ENCODE measurements at places on chromosomes 16 and 17.

- DNase-seq: peak; percentile 41
Measured at GRCh38 chr17:79420318-79421243, 190.3 kb downstream of the RBFOX3 start.

- peak; percentile 39 for DNase-seq
Measured at GRCh38 chr16:16025214-16025968, 76.0 kb downstream of the ABCC1 start.

DNA sequence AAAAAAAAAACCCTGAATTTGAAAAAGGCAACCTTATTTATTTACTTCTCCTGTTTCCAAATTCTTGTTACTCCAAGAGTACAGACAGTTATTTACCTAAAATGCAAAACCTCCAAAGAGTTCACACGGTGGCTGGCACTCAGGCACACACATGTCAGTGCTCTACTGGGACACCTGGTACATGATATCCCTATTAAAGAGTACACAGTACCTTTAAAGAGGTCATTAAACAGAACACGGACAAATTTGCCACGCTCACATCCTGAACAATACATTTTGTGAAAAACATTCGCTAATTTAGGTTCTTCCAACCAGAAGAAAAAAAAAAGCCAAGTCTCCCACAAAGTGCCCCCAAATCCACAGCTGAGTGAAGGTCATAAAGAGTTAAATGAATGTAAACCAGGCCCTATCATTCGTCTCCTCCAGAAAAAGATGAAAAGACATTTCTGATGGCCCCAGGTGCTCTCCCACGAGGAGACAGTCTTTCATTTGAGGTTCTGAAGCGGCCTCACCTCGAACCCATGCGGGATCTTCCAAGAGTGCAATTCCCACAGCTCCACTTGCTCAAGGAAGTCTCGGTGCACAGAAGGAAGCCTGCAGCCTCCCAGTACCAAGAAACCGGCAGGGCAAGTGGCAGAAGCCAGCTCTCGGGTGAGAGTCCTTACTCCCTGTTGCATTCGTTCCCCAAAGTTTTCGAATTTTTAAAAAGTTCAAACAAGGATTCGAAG is 993 bp downstream of the ERN1 start:
- DNase-seq: no peak

GRCh38 chr16:84390131-84390785 is 21.9 kb downstream of the ATP2C2 start:
- DNase-seq: no peak

DNA sequence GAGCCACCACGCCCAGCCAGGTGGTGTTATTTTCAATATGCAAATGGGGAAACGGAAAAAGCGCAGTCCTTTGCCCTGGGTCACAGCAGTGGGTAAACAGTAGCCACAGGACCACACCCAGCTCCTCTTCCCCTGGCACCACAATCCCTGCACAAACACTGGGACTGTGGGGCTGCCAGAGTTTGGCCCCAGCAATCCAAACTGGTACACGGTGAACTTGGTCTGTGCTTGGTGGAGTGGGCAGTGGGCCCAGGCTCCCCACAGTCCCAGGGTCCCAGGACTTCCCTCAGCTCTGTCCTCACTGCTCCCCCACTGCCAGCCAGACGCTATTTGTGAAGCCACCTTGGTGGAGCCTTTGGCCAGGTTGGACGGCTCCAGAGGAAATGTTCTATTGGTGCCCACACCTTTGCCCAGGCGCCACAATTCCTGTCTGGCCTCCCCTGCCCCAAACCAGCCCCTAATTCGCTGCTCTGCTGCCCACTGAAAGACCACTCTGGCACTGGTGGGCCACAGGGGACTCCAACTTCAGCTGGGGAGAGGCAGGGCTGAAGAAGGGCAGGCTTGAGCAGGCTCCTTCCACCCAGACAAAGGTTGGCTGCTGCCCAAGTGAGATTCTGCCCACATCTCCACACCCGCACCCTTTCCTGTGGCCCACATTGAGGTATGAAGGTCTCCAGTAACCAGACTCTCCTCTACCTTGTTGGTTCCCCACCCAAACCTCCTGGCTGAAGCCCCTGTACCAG is 2.1 kb downstream of the CHAD start:
- DNase-seq: no peak

DNA sequence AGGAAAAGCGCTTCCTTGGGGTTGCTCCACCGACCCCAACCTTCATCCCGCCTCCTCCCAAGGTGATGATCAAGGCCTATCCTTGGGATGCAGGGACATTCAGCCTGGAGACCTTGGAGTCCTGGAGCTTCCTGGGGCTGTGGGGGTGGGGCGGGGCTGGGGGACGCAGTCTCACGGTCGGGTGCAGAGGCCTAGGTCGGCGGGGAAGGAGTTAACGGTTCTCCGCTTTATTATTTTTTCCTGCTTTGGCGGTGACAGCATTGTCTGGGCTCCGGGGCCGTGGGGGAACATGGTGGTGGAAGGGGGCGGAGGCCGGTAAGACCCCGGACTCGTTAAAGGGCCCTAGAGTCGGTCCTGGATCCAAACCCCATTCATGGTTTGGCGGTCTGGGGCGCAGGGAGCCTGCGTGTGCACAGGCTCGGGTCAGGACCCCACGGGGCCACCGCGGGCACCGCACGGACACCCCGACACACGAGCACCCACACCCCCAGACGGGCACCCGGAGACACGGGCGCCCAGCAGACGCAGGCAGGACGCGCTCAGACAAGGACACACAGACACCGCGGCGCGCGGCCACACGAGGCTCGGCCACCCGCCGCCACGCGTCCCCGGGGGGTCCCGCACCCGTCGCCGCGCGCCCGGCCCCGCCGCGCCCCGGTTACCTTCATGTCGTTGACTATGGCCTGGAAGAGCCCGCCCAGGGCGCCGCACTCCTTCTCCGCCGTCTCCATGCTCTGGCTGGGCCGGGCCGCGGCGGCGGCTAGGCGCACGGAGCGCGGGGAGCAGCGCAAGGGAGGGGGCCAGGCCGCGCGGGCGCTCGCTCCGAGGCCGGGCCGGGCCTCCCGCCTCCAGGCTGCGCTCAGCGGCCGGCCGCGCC is 554 bp downstream of the MTSS2 start:
- no peak for DNase-seq

DNA sequence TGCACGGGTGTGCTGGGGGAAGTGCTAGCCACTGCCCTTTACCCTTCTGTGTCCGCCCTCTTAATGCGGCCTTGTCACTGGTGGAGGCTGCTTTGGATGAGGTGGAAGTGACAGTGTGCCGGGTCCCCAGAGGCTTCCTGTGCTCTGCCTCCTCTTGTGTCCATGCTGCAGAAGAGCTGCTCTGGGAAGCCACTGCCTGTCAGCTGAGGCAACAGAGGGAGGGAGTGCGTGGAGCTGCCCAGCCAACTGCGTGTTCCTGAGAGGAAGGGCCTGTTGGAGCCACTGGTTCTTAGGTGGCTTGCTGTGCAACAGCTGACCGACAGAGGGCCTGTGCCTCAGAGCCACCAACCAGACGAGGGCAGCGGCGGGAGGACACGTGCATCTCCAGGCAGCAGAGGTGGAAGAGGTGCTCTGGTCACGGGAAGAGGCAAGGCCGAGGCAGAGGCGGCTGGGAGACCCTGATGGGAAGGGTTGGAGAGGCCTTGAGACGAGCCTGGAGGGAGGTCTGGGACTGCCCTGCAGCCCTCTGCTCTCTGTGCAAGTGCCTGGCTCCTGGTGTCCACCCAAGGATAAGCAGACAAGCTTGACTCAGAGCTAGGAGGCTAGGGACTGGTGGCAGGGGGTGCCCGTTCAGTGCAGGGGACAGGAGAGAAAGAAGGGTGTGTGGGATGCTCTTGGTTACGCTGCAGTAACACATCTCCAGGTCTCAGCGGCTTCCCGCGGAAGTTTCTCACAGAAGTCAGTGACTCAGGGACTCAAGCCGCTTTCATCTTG is 25.4 kb downstream of the B9D1 start:
- DNase-seq: no peak

DNA sequence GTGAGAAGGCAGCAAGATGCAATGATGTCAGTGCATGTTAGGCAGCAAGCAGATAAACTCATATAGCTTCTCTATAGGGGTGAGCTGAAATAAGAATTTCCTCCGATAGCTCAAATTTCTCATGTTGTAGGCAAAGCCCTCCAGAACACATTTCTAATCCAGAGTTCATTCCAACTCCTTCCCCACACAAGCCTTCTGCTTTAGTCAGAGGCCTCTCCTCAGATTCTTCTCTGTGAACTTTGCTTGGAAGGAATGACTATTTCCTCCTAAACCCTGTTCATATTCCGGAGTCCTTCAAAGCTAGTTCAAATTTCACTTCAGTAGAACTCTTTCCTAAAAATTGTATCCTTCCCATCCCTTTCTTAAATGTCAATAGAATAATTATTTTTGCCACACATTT is 144.8 kb downstream of the KCNJ2 start:
- no peak for DNase-seq

- DNase-seq: no peak
Measured at GRCh38 chr16:2839650-2840450, 9.7 kb downstream of the ZG16B start.

GRCh38 chr17:81635973-81636504 is 873 bp downstream of the NPLOC4 start:
- DNase-seq: no peak

DNA sequence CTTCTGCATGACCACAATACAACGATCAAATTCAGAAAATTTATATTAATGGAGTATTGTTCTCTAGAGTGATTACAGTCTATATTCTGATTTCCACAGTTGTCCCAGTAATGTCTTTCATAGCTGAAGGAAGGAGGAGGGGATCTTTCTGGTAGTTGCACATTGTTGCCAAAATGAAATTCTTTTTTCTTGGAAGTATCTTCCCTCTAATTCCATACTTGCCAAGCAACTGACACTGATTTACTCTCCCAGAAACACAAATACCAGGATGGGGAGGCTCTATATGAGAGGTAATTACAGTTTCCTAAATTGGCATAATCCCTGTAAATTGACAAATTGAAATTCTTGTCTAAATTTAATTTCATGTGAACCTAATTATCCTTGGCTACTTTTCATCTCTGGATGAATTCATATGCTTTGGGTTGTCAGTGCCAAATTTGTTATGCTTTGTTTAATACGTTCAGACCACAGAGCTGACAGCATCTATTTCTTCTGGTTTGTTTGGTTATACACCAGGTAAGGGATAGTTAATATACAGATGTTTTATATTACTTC is 30.0 kb downstream of the NOL11 start:
- no peak for DNase-seq

GRCh38 chr17:73697872-73698271 is 53.6 kb upstream of the SDK2 start:
- DNase-seq: no peak

GRCh38 chr16:77220427-77220826 is 21.2 kb downstream of the SYCE1L start:
- DNase-seq: no peak

GRCh38 chr16:88482630-88483391 is 29.7 kb downstream of the ZFPM1 start:
- DNase-seq: no peak

DNA sequence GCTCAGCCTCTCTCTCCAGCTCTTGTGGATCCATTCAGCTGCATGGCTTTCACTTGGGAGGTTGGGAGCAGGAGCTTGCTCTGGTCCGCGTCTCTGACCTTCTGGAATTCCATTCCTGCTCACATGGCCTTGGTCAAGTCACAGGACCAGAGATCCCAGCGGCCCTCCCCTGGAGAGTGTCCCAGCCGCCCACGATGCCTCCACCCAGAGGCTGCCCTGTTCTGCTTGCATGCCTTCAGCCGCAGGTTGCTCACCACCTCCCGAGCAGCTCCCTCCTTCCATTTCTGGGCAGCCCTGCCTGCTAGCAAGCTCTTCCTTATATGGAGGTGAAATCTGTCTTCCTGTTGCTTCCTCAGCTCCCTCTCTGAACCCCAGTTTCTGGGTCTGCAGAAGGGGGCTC is 32.6 kb downstream of the RAI1 start:
- no peak for DNase-seq

- no peak for DNase-seq
Measured at GRCh38 chr17:3534881-3535252, 22.7 kb downstream of the TRPV3 start.

DNA sequence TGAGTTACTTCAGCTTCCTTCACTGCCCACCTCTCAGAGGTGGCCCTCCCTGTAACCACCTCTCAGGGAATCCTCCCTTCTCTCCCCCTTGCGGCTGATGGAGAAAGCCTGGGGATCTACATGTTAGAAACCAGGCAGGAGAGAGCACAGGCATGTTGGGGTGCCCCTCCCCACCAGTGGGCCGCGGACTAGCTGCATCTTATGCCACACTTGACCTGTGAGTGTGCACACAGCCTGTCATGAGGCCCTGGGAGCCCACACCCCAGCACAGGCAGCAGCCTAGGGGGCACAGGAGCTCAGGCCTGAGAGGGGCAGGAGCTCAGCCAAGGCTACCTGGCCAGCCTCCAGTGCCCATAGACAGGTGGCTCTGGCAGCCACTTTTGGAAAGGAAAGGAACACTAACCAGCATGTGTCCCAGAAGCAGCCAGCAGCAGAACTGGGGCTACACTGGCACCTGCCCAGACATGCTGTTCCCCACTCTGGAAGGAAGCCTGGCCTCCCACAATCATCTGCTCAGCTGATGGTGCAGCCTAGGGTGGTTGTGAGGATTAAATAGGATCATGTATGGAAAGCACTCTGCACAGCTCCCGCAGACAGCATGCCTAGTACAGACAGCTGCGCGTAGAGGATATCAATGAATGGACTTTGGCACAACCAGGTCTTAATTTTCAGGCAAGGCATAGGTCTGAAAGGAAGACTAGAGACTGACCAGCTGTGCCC is 60.5 kb downstream of the TMEM132E start:
- no peak for DNase-seq

DNA sequence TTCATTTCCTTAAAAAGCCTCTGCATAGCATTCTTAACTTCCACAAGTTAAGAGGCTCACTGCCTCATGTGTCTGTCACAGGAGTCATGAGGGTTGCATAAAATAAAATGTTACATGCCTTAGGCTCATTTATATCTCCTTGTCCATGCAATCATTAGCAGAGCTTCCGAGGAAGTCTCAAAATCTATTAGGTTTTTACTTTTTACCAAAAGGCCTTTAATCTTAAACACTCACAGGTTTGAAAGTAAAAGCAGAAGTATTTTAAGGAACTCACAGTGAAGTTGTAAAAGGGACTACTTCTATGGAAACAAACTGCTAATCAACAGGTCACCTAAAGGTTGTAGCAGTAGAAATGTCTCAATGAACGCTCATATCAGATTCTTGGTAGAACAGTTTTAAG is 5.2 kb upstream of the ATP6V0A1 start:
- DNase-seq: no peak

DNA sequence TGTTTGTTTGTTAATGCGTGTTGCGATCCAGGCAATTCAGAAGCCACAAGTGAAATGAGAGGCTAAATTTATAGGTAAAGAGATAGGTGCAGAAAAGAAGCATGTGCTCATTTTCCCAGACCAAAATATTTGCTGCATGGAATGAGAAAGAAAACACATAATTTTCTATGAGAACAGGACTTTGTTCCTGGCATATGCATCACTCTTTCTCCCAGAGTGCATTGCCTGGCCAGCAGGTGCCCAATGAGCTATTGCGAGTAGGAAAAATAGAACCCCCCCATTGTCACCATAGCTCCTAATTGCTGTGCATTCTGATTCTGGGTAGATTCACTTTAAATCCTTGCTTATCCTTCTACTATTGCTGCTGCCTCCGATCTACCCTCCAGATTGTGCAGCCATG is 410.4 kb downstream of the PMP22 start:
- no peak for DNase-seq

Data from stimulated activated naive CD8-positive, alpha-beta T cell treated with anti-CD3 and anti-CD28 coated beads, Interleukin-15, amount 100 ng/mL, for 72 hours (primary cell).